HT-29 (cell line): ENCODE measurements at places on chromosomes 1 and 21.

DNA sequence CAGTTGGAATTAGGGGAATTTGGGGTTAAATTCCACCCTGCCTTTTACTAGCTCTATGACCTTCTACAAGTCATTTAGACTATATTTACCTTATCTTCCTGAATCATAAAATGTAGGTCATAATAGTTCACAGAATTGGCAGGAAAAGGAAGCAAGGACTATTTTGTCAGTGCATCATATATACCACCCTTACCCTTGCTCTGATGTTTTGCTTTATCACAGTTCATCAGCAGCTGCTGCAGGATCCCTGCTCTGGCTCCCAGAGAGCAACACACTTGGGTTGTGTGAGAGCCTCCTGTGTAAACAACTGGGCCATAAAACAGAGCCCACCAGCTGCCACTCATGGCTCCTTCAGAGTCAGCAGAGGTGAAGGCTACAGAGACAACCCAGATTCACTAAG lies 631.6 kb upstream of the CAMK1G start:
- DNase-seq: no peak

- no peak for DNase-seq
These were observed 327.1 kb downstream of the PBX1 start for GRCh38 chr1:164886101-164886500.

DNA sequence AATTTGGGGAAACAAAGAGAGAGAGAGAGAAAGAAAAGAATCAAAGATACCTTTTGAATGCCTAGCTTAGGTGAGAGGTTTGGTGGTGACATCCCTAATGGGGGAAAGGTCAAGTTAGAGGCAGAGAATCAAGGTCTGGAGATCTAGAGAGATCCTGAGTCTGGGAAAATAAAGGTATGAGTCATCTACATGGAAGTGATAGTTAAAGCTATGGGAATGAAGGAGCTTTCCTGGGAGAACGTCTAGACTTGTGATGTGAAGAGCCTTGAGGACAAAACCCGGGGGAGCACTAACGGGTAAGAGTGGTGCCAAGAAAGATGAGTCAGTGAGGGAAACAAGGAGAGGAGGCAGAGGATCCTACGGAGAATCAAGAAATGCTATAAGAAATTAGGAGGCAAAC lies 110.8 kb upstream of the RUNX1 start:
- DNase-seq: no peak

GRCh38 chr1:47915677-47916353 lies 81.4 kb downstream of the TRABD2B start:
- DNase-seq: no peak

DNA sequence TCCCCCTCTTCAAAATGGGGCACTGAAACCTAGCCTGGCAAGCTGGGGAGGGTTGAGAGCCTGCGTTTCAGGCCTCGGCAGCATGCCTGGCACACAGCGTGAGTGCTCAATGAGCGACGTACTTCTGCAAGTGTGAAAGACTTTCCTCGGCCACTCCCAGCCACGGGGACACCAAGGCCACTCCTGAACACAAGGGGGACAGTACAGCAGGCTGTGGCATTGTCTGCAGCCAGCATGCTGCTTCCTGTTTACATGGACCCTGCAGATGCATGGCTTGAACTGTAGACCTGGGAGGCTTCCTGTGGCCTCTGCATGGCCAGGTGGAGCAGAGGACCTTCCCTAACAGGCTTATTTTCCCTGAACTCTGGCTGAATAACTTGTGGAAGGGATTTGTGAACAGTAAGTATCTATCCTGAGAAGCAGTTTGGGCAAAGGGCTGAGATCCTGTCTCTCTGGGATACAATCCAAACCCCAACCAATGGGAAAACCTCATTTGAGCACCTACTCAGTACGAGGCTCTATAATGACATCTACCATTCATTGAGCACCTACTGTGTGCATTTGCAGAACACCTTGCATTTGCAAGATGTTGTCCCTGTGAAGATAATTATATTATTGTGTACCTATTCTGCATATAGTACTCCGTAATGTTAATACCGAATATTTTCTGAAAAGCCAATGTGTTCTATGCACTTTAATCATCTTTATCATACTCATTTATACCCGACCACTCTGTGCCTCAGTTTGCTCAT lies 9.9 kb upstream of the HSPG2 start:
- DNase-seq: no peak

GRCh38 chr1:177145106-177146070 lies 19.1 kb downstream of the ASTN1 start:
- DNase-seq: no peak

DNA sequence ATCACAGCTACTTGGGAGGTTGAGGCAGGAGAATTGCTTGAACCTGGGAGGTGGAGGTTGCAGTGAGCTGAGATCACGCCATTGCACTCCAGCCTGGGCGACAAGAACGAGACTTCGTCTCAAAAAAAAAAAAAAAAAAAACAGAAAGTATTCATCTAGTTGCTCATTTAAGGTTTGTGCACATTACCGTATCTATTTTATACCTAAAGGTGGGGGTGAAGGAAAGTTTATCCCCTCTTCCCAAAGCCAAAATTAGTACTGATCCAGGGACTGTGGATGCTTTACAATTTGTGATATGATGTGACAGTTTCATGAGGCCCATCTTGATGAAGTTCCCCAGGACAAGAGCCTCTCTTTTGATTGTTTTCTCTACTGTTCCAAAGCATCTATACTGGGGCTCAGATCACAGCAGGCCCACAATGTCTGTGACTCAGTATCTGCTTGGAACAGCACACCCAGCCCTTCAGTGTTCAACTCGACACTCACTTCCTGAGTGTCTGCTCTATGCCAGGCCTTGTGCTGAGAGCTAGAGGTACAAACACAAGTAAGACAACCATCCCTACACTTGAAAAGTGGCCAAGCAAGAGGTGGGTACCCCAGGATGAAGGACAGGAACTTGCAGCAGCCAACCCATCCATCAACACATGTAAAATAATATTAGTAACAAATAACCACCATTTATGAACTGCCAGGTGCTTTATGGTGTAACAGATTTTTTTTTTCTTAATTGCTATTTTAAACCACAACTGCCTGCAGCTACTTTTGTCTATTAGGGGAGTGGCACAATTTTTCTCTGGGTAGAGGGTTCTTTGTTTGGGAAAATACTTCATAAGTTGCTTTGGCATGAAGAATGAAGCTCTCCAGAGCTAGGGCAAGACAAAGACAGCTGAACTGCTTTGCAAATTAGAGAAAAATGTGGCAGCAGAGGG lies 29.0 kb upstream of the KHDRBS1 start:
- no peak for DNase-seq

DNA sequence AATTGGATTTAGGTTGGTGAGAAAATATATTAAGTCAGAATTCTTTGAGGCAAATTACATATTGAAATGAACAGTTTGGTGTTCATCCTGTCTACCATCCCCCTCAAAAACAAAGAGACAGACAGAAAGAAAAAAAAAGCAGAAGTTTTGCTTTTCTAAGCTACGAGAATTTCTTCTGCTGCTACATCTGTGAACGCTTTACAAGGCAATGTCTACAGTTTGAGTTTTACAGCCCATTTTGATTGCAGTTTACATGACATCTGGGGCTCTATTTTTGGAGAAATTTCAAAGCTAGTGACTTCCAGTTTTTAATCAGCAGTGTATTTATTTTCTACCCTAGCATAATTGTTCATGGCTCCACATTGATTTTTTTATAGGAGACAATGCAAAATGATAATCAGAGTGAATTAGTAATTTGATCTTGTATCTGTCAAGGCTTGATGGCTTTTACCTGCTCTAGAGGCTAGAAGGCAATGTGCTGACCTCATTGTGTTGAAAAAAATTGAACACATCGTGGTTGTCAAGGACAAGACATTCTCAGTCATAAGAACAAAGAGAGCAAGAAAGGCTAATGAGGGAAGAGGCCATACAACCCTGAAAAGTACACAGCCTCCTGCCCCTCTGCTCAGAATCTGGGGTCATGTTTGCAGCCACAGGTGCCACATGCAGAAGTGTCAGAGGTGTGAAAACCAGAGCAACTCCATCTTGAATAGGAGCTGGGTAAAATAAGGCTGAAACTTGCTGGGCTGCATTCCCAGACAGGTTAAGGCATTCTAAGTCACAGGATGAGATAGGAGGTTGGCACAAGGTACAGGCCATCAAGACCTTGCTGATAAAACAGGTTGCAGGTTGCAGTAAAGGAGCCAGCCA lies 201.0 kb upstream of the CAMK1G start:
- no peak for DNase-seq

DNA sequence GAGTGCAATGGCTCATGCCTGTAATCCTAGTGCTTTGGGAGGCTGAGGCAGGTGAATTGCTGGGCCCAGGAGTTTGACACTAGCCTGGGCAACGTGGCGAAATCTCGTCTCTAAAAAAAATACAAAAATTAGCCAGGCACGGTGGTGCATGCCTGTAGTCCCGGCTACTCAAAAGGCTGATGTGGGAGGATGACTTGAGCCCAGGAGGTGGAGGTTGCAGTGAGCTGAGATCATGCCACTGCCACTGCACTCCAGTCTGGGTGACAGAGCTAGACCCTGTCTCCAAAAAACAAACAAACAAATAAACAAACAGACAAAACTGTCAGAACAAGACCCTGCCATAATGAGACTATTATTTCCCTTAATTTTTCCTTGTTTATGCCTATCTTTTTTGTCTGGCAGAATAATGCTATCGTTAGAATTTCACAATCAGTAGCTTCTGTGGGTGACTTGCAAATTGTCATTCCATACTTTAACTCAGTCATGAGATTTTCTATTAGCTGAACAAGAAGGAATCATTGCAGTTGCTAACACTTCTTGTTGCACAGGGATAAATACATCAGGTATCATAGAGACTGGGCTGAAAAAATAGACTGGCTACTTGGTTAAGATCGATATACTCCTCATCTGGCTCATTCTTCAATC lies 7.5 kb upstream of the THEM4 start:
- no peak for DNase-seq

DNA sequence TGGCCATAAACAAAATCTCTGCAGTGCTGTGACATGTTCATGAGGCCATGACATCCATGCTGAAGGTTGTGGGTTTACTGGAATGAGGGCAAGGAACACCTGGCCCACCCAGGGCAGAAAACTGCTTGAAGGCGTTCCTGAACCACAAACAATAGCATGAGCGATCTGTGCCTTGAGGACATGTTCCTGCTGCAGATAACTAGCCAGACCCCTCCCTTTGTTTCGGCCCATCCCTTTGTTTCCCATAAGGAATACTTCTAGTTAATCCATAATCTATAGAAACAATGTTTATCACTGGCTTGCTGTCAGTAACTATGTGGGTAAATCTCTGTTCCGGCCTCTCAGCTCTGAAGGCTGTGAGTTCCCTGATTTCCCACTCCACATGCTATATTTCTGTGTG lies 28.9 kb upstream of the ABCD3 start:
- DNase-seq: no peak

DNA sequence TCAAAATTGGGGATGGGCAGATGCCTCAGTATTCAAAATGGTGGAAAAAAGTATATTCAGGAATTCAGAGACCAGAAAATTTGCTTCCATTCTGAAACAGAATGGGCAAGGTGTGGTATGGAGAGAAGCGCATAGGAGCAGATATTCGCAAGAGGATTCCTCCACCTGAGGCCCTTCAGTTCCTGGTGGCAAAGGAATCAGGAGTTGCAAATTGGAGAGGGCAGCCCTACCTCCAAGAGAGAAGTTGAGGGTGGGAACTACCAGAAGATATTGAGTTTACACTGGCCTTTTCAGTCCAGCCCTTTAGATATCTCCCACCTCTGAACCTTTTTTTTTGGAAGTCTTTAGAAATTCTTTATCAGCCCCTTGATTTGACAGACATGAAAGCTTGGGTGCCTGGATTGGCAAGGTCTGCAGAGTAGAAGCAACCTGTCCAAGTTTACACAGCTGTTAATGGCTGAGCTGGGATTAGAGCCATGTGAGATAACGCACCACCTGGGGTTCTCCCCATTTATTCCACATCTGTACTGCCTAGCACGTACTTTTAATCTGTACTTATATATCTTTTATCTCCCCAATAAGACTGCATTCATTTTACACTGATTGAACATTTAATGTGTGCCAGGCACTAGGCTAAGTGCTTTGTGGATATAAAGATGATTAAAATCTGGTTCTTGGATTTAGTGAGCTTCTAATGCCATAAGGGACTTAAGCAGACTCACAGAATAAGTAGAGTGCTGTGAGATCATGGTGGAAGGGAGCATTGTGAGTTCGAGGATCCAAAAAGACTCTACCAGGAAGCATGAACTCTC lies 99.5 kb downstream of the NGF start:
- DNase-seq: no peak

GRCh38 chr21:42746593-42747275 lies 93.3 kb downstream of the PDE9A start:
- DNase-seq: no peak

DNA sequence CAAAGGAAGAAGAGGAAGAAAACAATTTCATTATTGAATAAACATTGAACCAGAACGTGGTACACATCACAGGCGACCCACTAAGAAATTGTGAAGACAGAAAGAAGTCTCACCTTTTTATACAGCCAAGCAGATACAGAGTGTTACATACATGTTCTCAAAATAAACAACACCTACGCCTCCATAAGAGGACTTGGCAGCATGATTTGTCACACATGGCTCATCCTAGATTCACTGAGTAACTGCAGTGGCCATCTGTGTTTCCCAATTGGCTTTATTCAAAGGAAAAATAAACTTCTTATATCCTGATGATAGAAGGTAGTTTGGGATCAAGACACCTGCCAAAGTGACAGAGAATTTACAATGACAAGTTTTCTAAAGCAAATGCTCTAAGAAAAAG lies 7.6 kb upstream of the KRTAP19-8 start:
- no peak for DNase-seq

DNA sequence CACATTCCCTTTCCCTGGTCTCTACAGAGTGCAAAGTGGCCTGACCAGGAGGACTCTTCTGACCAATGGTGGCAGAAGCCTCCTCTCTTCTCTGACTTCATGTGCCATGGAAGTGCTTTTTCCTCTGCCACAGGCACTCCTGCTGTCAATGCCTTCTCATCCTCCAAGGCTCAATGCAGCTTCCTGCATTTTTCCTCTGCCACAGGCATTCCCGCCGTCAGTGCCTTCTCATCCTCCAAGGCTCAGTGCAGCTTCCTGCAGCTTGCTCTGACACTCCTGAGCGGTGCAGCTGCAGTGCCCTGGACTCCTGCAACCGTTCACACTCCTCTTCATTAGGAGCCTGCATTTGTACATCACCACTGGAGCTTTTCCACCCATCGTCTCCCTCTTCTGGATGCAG lies 4.7 kb upstream of the ADARB1 start:
- DNase-seq: no peak
